ENCODE measurements at places on chromosomes 13 and 19.

DNA sequence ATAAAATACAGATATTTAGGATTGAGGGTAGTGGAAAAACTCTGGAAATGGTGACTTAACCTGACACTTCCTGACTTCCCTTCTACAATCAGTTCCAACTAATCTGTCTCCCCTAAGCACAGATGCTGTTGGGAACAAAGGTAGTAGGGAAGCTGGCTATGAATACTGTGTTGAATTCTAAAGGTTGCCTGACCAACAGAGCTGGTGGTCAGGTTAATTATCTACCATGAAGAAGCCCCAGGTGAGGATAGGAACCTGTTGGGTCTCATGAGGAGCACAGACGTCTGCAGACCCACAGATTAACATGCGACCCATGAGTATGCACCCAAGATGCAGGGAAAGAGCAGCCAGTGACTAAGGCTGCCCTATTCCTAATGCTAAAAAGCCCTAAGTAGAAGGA is 172.3 kb downstream of the DIAPH3 start:
- DNase-seq, result no peak

- no peak for DNase-seq
Observed at GRCh38 chr13:74726206-74726605, 592.0 kb upstream of the KLF12 start.

GRCh38 chr13:39452417-39452816 is 150.6 kb downstream of the LHFPL6 start:
- DNase-seq, result no peak

DNA sequence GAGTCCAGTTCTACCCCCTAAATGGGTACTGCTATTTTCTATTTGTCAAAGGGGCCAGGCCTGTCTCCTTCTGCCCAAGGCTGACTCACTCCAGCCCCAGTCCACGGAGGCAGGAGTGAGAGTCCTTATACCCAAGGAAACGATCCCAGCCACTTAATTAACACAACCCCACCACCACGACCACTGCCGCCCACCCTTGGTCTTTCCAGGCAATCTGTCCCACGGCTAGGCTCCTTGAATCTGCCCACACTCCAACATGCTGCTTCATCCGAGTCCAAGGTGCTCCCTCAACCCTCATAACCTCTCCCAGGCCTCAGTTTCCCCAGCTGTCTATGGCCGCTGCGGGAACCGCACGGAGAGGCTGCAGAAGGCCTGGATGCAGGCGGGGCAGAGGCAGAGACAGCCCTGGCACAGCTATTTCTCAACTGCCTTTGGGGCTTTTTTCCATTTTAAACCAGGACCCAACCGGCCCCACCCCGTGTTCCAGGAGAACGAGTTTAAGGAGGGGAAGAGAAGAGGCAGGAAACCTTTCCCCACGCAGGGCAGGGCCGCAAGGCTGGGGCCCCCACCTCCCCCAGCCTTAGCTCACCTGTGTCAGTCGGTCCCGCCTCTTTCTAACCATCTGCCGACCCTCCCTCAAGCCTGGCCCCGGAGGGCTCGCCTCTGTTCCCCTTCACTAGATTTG is 746 bp downstream of the RAB3D start:
- DNase-seq, result no peak

DNA sequence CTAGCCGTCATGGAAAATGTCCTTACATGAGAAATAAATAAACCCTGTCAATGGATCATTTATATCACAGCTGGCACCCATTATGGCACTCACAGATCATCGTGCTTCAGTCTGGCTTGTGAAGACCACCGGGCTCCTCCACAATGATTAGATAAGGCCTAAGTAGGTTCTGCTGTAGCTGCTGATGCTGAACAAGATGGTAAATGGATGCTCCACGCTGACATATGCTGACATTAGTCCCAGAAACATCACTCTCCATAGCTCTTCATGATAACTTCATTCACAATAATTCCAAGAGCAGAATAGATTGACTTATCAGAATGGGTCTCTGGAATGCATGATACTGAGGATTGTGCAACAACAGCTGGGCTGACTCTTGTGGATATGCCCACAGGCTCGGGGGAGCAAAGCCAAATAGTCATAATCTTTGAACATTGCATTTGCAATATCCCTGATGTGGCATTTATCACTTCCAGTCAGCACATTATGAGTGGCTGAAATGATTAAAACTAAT is 63.8 kb upstream of the RXFP2 start:
- DNase-seq, result no peak

GRCh38 chr13:65710514-65710913 is 1519.6 kb downstream of the PCDH9 start:
- DNase-seq, result no peak

DNA sequence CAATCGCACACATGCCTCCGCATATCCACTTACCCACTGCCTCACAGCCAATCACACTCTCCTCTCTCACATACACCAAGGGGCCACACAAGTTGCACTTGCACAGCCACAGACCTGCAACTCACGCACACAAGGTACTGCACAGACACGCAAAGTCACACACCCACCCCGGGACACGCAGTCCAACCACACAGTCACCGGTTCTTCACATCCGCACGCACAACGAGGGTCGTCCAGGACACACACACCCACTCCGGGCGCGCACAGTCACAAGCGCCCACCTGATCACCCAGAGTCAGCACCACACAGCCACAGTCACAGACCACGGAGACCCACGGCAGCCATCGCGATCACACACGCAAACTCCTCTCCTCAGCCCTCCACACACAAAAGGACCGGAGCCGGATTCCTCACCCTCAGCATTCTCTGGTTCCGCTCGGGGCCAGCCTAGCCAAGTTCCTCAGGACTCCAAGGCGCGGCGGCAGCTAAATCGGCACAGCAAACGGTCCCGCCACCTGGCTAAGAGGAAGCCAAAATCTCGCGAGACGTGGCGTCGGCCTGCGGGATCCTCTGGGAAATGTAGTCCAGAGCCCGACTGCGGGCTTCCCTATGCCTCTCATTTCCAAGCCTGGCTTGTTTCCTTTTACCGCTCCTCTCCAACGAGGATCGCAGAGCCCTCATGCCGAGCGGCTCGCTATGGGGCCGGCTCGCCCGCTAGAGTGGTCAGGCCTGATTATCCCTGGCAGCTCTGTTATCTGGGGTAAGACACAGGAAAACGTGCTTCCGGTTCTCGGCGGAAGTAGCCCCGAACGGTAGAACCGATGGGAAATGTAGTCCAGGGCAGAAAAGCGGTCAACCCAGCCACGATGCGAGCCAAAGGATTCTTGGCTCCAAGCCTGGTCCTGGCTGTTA is at the start of gene ZNF850:
Gene ZNF850 (minus strand): TSS at position 497 of the 912 bp plus-strand sequence. CDS start 10,201 bp downstream, outside the sequence.
- DNase-seq, result peak; percentile 94

GRCh38 chr13:21310220-21310619 is 133.8 kb downstream of the MRPL57 start:
- DNase-seq, result no peak

- no peak for DNase-seq
Observed at GRCh38 chr19:55492362-55492944, 4.2 kb downstream of the SSC5D start.

DNA sequence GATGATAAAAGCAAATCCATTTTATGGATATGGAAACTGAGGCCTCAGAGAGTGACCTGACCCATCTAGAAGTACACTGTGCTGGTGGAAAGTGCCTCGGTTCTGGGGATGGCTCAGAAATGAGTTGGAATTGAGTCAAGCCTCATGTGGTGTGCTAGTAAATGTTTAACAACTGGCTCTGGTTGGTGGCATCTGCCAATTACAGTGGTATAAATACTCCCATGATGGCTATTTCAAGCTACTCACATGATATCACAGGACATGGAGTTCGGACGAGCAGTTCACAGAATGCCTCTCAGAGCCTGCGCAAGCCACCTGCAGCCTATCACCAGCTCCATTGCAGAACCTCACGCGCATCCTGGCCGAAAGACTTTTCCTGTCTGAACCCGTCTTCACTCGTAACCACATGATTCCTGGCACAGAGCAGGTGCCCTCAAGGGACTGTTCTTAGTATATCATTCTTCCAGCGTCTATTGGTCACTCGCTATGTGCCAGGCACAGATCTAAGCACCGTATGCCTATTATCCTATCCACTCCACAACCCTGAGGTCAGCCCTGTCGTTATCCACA is 9.1 kb downstream of the TMEM150B start:
- no peak for DNase-seq

GRCh38 chr13:46318986-46319385 is 68.1 kb downstream of the RUBCNL start:
- DNase-seq, result no peak

GRCh38 chr13:51614350-51614786 is 30.1 kb downstream of the WDFY2 start:
- peak; percentile 54 for DNase-seq

DNA sequence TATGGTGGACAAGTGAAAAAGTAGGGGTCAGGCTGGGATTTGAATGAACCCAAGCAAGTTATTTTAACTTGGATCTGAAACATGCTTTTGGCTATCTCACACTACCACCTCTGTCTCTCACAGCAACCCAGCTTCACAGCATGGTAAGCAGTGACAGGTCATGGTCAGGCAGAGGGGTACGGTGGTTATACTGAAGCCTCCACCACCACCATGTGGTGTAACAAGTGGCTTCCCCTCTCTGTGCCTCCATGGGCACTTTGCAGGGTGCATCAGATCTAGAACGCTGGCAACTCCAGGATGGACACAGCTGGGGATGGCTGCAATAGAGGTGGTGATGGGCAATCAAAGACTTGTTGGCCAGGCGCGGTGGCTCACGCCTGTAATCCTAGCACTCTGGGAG is 739 bp upstream of the TMEM145 start:
- DNase-seq, result no peak

- DNase-seq, result no peak
Observed at GRCh38 chr13:113398963-113399754, 35.2 kb upstream of the GRTP1 start.

GRCh38 chr13:98221234-98221633 is 44.2 kb upstream of the RNF113B start:
- DNase-seq, result peak; percentile 28

DNA sequence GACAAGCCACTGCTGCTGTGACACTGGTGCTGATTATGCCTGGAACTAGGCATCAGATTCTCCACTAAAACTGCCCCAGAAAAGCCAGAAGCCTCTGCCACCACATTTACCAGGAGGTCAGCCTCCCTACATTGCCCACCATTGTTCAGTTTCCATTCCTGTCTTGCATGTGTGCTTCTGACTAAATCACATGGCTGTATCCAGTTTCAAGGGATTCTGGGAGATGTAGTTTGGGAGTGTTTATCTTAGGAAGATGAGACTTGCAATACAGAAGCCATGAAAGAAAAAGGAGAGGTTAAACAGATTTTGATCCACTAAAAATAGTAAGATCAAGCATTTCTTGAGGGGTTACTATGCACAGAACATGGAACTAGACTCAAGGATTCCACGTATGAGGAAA is 40.7 kb upstream of the SERPINE3 start:
- no peak for DNase-seq

DNA sequence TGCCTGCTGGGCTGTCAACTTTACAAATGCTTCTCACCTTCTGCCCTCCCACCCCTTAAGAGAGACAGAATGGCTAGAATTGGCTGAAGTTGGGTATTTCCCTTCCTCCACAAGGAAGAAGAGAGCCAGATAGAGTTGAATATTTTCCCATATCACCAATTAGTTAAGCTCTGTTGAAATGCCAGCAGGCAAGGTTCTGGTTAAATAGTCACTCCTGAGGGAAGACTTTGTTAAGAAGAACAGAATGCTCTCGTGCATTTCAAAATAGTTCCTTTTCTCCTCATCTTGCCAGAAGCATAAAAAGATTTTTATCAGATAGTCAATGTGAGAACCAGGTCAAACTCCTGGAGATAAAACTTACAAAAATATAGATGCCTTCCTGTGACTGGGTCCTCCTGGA is 2857.0 kb upstream of the PCDH20 start:
- no peak for DNase-seq

GRCh38 chr13:105814902-105815250 is 720.6 kb downstream of the EFNB2 start:
- no peak for DNase-seq

GRCh38 chr13:50080911-50081678 is 65.9 kb downstream of the KCNRG start:
- no peak for DNase-seq

GRCh38 chr13:77305266-77305665 is 21.6 kb downstream of the MYCBP2 start:
- no peak for DNase-seq

GRCh38 chr13:113969973-113970611 is 3.8 kb downstream of the C13orf46 start:
- DNase-seq, result no peak

DNA sequence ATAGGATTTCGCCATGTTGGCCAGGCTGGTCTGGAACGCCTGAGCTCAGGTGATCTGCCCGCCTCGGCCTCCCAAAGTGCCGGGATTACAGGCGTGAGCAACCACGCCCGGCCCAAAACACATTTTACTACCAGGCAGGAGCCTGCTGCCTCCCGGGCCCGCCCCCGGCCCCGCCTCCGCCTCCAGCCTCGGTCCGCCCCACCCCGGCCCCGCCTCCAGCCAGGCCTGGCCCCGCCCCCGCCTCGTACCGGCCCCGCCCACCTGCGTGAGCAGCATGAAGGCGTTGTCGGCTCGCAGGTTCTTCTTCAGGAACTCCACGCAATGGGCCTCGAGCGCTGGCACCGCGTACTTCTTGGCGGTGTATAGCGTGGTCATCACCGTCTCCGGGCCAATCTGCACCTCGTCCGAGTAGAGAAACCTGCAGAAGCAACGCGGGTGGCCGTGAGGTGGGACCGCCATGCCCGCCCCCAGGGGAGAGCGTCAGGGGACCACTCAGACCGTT is 22.7 kb downstream of the BTBD2 start:
- no peak for DNase-seq

DNA sequence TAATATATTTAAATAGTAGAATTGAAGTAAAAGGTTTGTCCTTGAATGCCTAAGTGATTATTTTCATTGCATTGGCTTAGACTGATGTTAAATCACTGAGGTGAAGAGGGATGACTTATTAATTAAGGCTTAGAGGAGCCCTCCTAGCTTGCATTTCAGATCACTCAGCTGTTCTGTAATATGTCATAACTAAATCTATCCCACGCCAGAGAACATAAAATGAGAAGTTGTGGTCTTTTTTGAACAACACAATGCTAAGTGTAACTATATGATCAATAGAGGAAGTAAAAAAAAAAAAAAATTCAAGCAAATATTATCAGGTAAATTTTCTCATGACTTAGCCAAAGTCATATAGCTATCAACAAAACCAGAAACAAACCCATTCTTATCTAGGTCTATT is 752.2 kb downstream of the GPC5 start:
- no peak for DNase-seq

DNA sequence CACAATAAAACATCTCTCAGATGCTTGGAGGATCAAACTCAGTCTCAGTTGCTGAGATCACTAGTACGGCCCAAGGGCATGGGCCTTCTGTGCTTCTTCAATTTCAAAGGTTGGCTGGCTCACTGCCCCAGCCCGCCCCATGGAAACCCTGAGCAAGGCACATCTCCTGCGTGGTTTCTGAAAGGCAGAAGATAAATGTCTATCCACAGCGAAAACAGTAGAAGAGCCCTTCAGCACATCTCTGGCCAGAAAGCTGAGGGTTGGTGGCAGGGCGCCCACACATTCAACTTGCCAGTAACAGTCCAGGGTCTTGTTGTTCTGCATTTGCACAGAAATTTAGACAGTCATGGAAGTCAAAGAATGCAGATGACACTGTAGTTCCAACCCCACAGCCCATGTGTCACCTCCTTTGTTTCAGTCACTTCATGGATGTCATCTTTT is 24.0 kb upstream of the KATNAL1 start:
- no peak for DNase-seq

GRCh38 chr13:75145927-75146326 is 336.0 kb downstream of the TBC1D4 start:
- no peak for DNase-seq

GRCh38 chr19:54387991-54388801 is 23.5 kb upstream of the LAIR1 start:
- no peak for DNase-seq
